CD8-positive, alpha-beta memory T cell (primary cell): ENCODE measurements at places on chromosomes 1 and 21. TPM values are rescaled to one million over a fixed set of nuclear protein-coding genes. Genes with fewer than 3 reads are reported as not detected.

The INAVA gene
- 0.37 TPM for polyA plus RNA-seq

The HAO2 gene
- polyA plus RNA-seq, result not detected

DNA sequence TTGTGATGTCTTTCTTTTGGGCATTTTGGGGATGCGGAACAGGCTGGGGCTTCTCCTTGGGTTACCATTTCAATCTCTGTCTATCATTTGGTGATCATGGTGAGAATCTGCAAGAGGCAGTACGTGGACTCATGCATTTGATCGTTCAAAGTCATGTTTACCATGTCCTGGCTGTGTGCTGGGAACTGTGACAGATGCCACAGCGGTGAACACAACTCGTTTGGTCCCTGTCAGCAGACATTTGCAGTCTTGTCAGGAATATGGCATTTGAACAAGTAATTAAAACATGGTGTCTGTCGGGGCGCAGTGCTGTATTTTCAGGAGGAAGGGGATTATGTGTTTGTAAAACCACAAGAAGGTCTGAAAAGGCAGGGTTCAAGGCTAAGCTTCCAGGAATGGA lies 103.3 kb upstream of the IGSF21 start:
- no peak overlapping the region for H3K4me3 ChIP-seq
- no peaks in the 10 kb centered on the region for H3K36me3 ChIP-seq
- no peak for DNase-seq
- H3K27ac ChIP-seq, result no peak overlapping the region
- H3K27me3 ChIP-seq, result no peaks in the 10 kb centered on the region
- no peaks in the 10 kb centered on the region for H3K4me1 ChIP-seq

GRCh38 chr1:91054780-91055481 lies 33.1 kb upstream of the ZNF644 start:
- DNase-seq, result no peak
- no peak overlapping the region for H3K27ac ChIP-seq
- no peak overlapping the region for H3K4me3 ChIP-seq
- H3K4me1 ChIP-seq, result no peaks in the 10 kb centered on the region
- no peaks in the 10 kb centered on the region for H3K27me3 ChIP-seq
- H3K36me3 ChIP-seq, result no peaks in the 10 kb centered on the region

The C1orf56 gene
- polyA plus RNA-seq, result 2.7 TPM

The SAMSN1 gene
- 34.1 TPM for polyA plus RNA-seq

GRCh38 chr1:22791831-22792347 lies 81.2 kb downstream of the EPHB2 start:
- H3K4me3 ChIP-seq, result no peak overlapping the region
- no peaks in the 10 kb centered on the region for H3K4me1 ChIP-seq
- no peaks in the 10 kb centered on the region for H3K36me3 ChIP-seq
- DNase-seq, result no peak
- H3K27me3 ChIP-seq, result no peaks in the 10 kb centered on the region

- H3K27ac ChIP-seq, result no peak overlapping the region
- DNase-seq, result no peak
- H3K4me3 ChIP-seq, result no peak overlapping the region
- H3K4me1 ChIP-seq, result peaks cover 12% of the 10 kb centered on the region
These were observed 10.4 kb downstream of the BCAN start for GRCh38 chr1:156652131-156652991.

The LORICRIN gene
- not detected for polyA plus RNA-seq

DNA sequence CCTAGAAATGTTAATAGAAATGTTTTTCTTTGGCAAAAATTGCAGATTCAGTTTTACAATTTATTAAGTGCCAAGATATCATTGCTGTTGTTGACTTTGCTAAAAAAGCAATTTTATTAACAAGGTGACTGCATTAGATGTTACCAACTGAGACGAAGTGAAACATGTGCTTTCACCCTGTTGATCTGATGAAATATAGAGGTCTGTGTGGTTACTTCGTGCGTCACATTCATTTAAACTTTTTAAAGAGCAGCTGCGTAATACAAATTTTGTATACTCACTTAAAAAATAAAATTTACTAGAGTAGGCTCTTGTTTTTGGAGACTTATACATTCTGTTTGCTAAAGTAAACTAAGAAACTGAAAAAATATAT lies 465.7 kb downstream of the USP25 start:
- DNase-seq, result no peak
- no peaks in the 10 kb centered on the region for H3K27me3 ChIP-seq
- H3K4me3 ChIP-seq, result no peak overlapping the region
- no peak overlapping the region for H3K27ac ChIP-seq
- H3K4me1 ChIP-seq, result no peaks in the 10 kb centered on the region

The OR2M3 gene
- not detected for polyA plus RNA-seq

GRCh38 chr1:209648931-209649776 lies 3.1 kb downstream of the LAMB3 start:
- peak overlapping the region; percentile 6 for H3K27ac ChIP-seq
- DNase-seq, result no peak
- H3K36me3 ChIP-seq, result no peaks in the 10 kb centered on the region
- H3K4me3 ChIP-seq, result no peak overlapping the region
- H3K27me3 ChIP-seq, result no peaks in the 10 kb centered on the region

The PKLR gene
- polyA plus RNA-seq, result not detected

DNA sequence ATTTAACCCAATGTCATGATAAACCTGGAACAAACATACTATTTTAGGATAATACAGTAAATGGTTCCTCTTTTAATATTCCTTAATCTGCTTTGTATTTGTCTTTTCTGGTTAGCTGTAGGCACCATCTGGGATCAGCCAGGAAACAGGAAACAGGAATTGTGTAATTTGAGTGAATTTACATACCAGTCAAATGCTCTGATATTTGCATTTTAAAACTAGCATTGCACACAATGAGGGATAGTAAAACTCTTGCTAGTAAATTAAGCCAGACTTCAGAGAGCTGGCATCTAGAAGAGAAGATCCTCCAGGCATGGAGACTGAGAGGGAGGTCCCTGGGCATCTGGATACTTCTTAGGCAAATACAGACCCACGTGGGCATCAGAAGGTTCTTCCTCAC lies 103.5 kb downstream of the HMCN1 start:
- H3K4me3 ChIP-seq, result no peak overlapping the region
- DNase-seq, result no peak
- H3K27ac ChIP-seq, result no peak overlapping the region
- no peaks in the 10 kb centered on the region for H3K27me3 ChIP-seq
- no peaks in the 10 kb centered on the region for H3K36me3 ChIP-seq
